ENCODE measurements at places on chromosomes 11 and 22. TPM values are rescaled to one million over a fixed set of nuclear protein-coding genes. Genes with fewer than 3 reads are reported as not detected.

ZNF214 gene
- 2.8 TPM for total RNA-seq

DNA sequence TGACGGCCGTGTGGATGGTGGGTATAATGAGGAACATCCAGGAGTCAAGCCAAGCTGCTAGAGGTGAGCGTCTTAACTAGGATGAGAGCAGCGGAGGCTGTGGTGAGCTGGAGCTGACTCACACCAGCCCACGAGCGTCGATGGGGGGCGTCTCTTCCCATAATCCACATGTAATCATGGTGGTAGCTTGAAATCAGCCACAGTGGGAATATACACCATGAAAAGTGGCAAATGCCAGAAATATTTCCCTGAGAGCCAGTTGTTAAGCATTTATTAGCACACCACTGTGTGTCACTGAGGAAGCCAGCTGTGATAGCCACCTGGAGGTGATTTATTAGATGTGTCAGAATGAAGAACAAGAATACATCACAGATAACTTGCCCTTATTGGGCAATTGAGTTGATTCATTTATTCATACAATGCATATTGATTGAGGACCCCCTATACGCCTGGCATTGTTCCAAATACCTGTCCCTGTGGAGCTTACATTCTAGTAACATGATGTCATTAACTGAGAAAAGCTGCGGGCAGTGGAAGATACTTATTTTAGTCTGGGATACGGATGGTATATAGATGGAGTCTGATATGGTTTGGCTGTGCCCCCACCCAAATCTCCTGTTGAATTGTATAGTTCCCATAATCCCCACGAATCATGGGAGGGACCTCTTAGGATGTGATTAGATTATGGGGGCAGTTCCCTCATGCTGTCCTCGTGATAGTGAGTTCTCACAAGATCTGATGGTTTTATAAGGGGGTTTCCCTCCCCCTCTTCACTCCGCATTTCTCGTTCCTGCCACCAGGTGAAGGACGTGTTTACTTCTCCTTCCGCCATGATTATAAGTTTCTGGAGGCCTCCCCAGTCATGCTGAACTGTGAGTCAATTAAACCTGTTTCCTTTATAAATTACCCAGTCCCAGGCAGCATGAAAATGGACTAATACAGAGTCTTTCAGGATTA, 473.4 kb downstream of the METTL15 start:
- no peak for ATAC-seq

GRCh38 chr11:1090600-1091331, 16.1 kb downstream of the MUC2 start:
- ATAC-seq, result no peak

GRCh38 chr11:70244698-70245097, 25.8 kb upstream of the PPFIA1 start:
- no peak for ATAC-seq

AMBRA1 gene
- total RNA-seq, result 22.9 TPM

GRCh38 chr11:73281201-73281741, 9.1 kb downstream of the P2RY6 start:
- ATAC-seq, result no peak
